ENCODE measurements at places on chromosomes 6 and 20. TPM values are rescaled to one million over a fixed set of nuclear protein-coding genes. Genes with fewer than 3 reads are reported as not detected.

The GSTA2 gene
- total RNA-seq: not detected

The HSPA12B gene
- total RNA-seq: 20.4 TPM

The SCRT2 gene
- total RNA-seq: not detected

DNA sequence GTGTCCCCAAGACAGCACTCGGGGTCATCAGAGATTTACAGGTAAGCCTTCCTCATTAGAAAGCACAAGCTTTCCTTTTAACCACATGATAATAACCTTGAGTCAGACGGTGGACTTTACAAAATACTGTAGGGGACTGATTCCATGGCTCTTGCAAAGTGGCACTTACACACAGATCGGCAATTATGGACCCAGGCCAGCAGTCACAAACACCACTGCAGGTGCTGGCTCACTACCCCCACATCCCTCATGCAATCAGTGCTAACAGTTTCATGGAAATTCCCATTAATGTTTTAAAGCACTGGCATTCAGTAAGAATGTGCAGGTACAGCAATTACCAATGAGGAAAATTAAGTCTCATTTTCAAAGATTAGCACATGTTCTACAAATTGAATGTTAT is 516.5 kb downstream of the PRKN start:
- H3K27ac ChIP-seq: no peak overlapping the region
- peak; percentile 60 for DNase-seq
- no peak overlapping the region for H3K4me3 ChIP-seq
- no peaks in the 10 kb centered on the region for H3K27me3 ChIP-seq
- H3K36me3 ChIP-seq: no peaks in the 10 kb centered on the region

DNA sequence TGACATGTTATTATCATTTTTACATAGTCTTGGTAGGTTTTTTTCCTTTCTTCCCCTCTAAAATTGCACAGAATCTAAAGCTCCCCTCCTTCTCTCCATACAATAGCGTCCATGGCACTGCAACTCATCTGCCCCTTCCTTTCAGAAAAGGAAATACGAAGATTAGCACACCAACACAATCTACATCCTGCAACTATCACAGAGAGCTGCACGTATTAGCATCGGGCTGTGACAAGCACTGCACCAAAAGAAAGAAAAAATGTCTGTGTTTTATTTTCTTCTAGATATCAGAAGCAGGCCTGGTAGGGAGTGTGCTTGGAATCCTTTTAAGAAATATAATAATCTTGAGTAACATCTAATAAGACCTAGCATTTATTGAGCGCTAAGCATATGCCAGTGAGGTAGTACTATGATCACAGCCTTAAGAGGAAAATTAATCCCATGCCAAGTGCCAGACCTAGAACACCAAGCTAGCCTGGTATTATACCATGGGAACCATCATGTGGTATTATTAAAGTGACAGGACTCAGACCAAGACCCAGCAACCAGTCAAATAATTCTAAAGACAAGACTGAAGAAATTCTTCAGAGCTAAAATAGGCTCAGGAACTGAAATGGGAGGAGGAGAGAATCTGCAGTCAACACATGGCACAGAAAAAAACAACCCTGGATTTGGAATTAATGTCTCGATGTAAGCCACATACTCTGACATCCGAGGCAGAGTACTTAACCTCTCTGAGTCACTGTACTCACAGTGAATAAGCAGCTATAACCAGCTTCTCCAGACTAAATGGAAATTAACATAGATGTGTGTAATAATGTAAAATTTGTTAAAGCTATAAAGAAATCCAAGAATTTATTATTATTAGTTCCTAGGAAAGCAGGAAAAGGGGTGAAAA is 124.3 kb downstream of the IPCEF1 start:
- H3K36me3 ChIP-seq: no peaks in the 10 kb centered on the region
- no peaks in the 10 kb centered on the region for H3K27me3 ChIP-seq
- no peak for DNase-seq
- H3K4me3 ChIP-seq: no peak overlapping the region

- no peaks in the 10 kb centered on the region for H3K27me3 ChIP-seq
- DNase-seq: no peak
- no peaks in the 10 kb centered on the region for H3K4me1 ChIP-seq
- no peak overlapping the region for H3K4me3 ChIP-seq
- H3K36me3 ChIP-seq: no peaks in the 10 kb centered on the region
These were observed 618.9 kb downstream of the BCKDHB start for GRCh38 chr6:80725156-80725930.

DNA sequence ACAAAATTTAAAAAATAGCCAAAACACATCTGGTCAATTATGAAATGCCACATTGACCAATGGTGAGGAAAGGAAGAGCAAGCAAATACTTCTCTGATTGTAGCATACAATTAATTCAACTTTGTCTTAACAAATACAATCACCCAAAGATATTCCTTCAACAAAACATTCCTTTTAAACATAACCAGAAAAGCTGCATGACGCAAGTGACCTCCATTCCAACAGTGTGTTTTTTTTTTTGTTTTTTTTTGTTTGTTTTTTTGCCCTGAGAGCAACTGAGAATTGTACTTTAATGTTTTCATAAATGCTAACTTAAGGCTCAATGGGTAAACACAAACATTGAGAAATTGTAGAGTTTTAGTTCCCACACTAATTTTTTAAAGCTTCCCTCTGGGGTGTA is 184.4 kb downstream of the PTPRK start:
- no peak overlapping the region for H3K4me3 ChIP-seq
- no peaks in the 10 kb centered on the region for H3K27me3 ChIP-seq
- H3K27ac ChIP-seq: no peak overlapping the region
- H3K4me1 ChIP-seq: peaks cover 45% of the 10 kb centered on the region

Measured in esophagus muscularis mucosa (tissue), 4 donors.